Activated T-helper 2 cell treated with anti-CD3 and anti-CD28 coated beads, Interferon-gamma antibody, Interleukin-2, Interleukin-4, amounts not matched to agents 10 μg/mL and 5 μg/mL and 100 μg/mL, durations not matched to agents 14 hours and 24 hours and 36 hours (primary cell): ENCODE measurements at places on chromosomes 1 and 21. TPM values are rescaled to one million over a fixed set of nuclear protein-coding genes. Genes with fewer than 3 reads are reported as not detected.

- DNase-seq = no peak
These were observed 37.9 kb upstream of the MPZL1 start for GRCh38 chr1:167683641-167684502.

GRCh38 chr1:175274368-175274767, 81.8 kb upstream of the KIAA0040 start:
- DNase-seq = no peak

GRCh38 chr1:229756666-229757065, 130.6 kb downstream of the URB2 start:
- no peak for DNase-seq

DNA sequence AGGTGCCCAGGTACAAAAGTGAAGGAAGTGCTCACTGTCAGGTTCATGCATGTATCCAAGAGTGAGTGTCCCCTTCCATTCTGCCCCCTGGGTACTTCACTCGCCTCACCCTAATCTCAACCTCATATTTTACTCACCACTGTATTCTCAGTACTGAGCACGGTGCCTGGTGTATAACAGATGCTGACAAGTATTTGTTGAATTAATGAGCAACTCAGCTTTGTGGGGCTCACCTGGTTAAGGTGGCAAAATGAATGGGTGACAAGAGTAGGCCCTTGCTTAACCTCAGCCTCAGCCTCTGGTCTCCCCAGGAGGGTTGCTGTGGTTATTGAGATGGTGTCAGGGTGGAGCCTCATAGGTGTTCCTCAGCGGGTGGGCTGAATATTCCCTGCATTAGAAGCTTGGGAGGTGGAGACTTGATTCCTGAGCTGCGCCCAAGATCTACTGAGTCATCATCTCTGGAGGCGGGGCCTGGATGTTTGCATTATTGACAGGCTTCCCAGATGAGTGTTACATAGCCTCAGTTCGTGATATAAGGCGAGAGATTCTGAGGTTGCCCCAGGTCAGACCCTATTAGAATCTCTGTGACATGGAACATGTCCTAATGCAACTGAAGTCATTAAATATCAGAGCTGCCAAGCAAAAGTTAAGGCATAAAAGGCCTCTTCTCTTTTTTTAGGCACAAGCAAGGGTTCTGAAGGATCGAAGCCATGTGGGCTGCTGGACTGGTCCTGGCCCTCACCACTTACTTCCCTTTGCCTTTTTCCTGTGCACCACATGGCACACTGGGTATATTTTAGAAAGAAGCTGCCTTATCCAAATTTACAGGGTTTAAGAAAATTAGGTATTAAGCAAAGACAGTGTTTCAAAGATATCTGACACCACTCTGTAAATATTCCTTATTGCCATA, 39.2 kb downstream of the SYT6 start:
- no peak for DNase-seq

DNA sequence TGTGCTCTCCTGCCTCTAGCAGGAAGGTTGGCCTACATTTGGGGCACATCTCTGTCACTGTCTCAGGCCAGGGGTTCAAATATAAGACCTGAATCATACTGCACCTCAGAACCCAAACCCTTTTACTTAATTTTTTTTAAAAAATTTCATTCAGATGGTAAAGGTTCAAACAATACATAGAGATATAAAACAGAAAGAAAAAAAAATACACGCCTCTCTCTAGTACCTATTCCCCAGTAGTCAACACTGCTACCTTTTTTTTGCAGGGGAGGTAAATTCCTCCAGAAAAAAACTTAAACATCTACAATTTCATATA, 32.9 kb downstream of the MAPKAPK2 start:
- DNase-seq = no peak

- DNase-seq = no peak
These were observed 87.8 kb downstream of the ADCY10 start for GRCh38 chr1:167826127-167826526.

KIRREL1 gene
- total RNA-seq = not detected in 2 replicates

CAP1 gene
- total RNA-seq = 512 and 520 TPM in 2 replicates

RHOU gene
- 0.18 and 0.28 TPM in 2 replicates for total RNA-seq

TNFSF4 gene
- total RNA-seq = 1.1 and 1.3 TPM in 2 replicates

NR1I3 gene
- not detected in 2 replicates for total RNA-seq
